Lower leg skin (tissue), 4 donors: ENCODE measurements at places on chromosomes 3 and 15. TPM values are rescaled to one million over a fixed set of nuclear protein-coding genes. Genes with fewer than 3 reads are reported as not detected.

Gene DAZL
- total RNA-seq, result not detected

- DNase-seq, result no peak
These were observed 1233.9 kb upstream of the ALCAM start for GRCh38 chr3:104132566-104133403.

DNA sequence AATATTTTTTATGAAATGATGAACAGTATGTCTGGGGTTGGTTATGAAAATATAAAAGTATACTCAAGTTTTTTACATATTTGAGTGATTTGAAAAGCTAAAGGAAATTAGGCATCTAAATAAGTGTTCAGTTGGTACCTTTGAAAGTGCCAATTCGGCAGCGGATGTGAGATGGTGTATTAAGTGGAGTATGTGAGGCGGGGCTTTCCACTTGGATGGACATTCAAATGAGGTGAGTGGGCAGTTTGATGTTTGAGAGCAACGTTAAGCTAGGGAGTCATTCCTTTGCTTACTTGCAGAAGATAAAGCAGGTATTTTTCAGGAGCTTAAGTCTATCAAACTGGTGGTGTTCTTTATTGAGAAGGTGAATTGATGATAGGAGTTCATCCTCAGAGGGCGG, 189.0 kb upstream of the GOLIM4 start:
- no peak for DNase-seq

DNA sequence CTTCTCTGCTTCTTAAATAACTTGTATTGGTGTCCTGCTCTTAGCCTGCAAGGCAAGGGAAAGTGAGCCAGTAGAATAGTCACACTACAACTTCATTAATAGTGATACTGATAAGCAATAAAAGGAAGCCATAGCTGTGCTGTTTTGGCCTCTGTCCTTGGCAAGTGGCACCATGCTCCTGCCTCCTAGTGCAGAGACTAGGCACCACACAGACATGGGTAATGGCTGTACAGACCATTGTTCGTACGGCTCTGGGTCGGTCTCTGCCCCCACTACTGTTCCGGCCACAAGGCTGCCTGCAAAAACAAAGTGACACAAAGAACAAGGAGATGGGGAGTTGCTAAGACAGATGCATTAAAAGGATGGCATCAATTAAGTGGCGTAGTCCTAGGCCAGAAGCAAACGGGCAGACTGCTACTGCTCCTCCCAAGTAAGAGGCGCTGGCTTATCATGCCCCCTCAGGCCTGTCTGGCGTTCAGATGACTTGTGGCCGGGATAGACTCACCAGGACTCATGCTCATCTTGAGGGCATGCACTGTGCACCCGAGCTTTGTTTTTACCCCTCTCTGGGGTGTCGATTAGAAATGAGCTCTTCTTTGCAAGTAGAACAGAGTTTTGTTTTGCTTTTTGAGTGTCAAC, 75.6 kb downstream of the TRAK1 start:
- DNase-seq, result peak; percentile 62
